Common myeloid progenitor, CD34-positive (primary cell): ENCODE measurements at places on chromosomes 5 and 9.

- DNase-seq, result no peak
These were observed 10.3 kb upstream of the RIOK2 start for GRCh38 chr5:97193355-97193688.

- DNase-seq, result peak; percentile 99
These were observed 4.6 kb downstream of the TEX48 start for GRCh38 chr9:114677418-114677817.

DNA sequence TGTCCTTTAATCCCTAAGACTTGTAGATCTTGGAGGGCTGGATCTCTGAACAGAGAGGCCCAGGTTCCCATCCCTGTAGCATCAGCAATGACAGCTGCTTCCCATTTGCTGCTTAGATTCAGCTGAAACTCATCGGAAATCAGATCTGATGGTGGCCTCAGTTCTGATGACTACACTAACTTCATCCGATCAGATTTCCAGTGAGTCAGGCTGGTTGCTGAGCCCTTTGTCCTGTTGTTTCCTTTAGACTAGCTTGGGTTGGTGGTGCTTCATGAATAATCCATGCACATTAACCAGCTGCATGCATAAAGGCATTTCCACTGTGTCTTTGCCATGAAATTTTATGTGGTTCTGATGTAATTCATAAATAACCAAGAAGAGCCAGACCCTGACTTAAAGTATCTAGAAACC is 195.2 kb upstream of the TUT7 start:
- DNase-seq, result no peak

GRCh38 chr9:37032713-37033112 is 1.4 kb downstream of the PAX5 start:
- DNase-seq, result no peak

GRCh38 chr5:106376522-106376921 is 1294.2 kb downstream of the EFNA5 start:
- peak; percentile 57 for DNase-seq

- no peak for DNase-seq
These were observed 40.0 kb downstream of the HRH2 start for GRCh38 chr5:175697846-175698245.

GRCh38 chr5:136079195-136079985 is 50.6 kb downstream of the TGFBI start:
- peak; percentile 5 for DNase-seq
